GM20000 (cell line): ENCODE measurements at places on chromosomes 12 and 14.

DNA sequence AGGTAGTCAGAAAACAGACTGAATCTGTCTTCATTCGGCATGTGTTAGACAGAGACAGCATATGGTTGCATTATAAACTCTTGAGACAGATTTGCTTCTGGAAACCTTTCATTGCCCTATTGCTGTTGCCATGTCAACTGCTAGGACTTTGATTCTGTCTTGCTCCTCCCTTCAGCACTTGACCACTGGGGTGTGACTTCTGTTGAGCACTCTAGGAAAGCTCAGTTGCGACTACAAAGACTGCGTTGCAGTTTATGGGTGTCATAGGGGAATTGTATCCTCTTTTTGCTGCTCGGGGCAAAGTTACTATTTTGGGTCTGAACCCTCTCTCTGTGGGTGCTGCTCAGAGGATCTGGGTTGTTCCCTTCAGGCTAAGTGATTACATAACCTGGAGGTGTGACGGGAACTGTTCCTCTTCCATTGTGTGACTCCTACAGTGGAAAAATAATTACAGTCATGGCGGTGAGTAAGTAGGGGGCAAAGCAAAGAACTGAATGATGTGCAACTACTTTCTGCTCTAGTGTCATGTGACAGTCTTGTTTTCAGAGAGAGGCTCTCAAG is 44.3 kb upstream of the TRIM9 start:
- no peak for DNase-seq

DNA sequence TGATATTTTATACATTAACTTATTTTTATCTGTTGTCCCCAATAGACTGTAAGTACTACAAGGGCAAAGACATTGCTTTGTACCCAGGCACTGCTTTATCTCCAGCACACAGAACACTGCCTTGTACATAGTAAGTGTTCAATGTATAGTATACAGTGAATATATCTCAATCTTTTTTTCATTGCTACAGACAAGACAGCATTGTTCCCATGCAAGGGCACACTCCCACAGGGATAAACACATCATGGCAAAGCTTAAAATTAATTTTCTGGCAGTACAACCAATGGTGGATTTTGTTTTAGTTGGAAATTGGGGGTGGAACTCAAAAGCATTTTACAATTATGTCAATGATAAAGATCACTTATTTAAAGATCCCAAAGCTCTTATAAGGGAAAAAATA is 112.3 kb upstream of the EEA1 start:
- DNase-seq = no peak

DNA sequence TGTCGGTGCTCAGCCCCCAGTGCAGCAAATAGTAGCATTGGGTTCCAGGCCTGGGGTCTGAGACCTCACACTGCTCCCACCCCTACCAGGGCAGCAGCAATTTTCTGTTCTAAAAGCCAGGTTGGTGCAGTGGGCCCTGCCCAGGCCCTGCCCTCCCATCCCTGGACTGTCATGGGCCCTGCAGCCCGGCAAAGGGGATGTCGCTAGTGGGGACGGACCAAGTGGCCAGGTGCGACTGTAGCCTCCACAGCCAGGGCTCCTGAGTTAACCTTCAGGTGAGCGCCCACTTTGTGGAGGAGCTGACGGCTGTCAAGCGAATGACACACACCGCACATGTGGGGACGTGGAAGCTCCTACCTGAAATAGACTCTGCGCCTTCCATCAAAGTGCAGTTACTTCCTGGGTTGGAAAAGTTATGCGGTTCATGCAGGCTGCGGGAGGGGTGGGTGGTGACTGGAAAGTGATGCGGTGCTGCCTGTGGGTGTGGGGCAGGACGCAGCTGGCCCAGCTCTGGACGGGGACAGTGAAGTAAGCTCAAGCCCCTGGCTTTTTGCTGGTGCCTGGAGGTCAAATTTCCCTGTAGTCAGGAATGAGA is 1.5 kb downstream of the INF2 start:
- no peak for DNase-seq

DNA sequence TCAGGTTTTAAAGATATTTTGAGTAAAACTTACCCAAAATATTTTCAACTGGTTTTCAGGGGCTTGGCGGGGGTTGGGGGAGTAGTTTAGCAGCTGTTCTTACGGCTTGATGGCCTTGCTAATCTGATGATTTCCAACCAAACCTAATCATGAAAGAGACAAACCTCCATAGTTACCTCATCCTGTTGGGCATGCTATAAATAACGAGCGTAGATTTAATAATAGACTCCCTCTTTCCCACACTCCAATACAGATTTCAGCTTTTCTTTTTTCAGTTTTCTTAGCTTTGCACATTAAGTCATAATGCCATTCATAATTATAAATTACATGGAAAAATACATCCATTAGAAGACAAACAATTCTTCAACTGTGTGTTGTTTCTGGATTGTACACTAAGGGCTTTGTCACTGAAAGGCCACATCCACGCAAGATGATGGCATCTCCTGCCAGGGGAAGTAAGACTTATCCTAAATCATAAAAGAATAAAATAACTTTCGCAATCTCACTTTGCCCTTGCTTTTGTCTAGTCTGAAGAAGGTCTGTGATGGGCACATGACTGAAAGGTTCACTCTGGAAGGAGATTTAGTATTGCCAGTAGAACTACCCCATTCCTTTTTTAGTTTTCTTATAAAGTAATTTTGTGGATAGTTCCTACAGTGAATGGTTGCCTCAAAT is 23.2 kb downstream of the ITPR2 start:
- DNase-seq = no peak

- DNase-seq = no peak
Measured at GRCh38 chr12:62259631-62259992, 592 bp upstream of the USP15 start.

DNA sequence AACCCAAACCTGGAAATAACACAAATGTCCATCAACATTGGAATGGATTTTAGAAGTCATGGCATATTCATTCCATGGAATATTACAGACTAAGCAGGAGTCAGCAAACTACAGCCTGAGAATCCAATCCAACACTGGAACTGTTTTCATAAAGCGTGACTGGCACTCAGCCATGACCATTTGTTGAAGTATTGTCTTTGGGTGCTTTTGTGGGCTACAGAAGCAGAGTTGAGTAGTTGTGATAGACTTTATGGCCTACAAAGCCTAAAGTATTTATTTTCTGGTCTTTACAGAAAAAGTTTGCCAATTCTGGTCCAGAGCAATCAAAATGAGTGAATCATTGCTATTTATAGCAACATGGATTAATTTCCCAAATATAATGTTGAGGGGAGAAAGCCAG is 34.5 kb upstream of the FRS2 start:
- no peak for DNase-seq

DNA sequence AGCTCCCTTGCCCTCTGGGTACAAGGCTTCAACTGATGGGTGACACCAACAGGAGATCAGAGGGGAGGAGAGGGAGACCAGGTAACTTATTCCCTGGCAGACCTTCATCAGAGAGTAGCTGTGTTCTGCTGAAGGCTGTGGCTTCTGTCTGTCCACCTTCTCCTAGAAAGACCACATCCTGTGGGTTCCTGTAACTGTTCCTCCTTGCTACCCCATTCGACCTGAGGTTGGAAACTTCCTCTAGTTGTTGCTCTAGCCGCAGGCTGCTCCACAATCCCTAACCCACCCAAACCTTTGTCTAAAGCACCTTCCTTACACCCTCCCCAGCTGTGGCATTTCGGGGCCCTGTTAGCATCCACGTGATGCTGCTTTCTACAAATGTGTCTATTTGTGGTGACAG is 454.2 kb downstream of the DPF3 start:
- peak; percentile 16 for DNase-seq

GRCh38 chr14:37870632-37871346 is 275.4 kb downstream of the TTC6 start:
- no peak for DNase-seq

DNA sequence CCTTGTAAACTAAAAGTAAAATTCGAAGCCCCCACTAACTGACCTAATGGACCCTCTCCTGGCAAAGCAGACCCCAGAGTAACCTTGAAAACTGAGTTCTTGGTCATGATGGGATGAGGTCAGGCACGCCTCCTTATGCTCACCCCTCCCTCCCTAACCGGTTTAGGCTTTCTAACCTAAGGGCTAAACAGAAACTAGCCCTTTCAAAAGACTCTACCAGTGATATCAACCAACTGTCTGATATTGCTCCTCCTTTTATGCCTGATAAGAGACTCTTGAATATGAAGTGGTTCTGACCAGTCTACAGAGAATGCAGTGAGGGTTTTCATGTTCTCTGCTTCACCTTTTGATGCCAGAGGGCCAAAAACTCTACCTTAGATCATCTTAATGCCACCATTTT is 4.8 kb upstream of the LPCAT3 start:
- no peak for DNase-seq

DNA sequence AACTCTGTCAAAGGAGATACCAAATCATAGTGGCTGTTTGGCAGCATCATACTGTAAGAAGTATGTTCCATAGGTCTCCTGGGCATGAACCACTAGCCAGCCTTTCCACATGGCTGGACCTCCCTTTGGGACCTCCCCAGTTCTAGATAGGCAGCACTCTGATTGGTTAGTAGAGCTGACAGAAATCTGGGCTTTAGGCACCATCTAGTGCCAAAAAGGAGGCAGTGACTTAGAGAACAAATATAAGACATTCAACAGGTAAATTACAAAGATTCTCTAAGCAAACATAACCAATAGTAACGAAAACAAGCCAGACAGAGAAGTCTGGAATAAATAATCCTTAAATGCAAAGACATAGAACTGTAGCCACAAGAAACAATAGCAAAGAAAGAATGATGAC is 148.0 kb upstream of the PDE3A start:
- DNase-seq = peak; percentile 16

DNA sequence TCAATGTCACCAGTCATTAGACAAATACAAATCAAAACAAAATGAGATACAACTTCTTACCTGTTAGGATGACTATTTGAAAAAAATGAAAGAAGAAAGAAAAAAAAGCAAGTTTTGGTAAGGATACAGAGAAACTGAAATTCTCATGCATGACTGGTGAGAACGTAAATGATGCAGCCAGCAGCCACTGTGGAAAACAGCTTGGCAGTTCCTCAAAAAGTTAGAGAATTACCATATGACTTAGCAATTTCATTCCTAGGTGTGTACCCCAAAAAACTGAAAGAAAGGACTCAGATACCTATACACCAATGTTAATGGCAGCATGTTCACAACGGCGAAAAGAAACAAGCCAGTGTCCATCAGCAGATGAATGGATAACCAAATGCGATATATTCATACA is 26.6 kb downstream of the NINJ2 start:
- DNase-seq = no peak

DNA sequence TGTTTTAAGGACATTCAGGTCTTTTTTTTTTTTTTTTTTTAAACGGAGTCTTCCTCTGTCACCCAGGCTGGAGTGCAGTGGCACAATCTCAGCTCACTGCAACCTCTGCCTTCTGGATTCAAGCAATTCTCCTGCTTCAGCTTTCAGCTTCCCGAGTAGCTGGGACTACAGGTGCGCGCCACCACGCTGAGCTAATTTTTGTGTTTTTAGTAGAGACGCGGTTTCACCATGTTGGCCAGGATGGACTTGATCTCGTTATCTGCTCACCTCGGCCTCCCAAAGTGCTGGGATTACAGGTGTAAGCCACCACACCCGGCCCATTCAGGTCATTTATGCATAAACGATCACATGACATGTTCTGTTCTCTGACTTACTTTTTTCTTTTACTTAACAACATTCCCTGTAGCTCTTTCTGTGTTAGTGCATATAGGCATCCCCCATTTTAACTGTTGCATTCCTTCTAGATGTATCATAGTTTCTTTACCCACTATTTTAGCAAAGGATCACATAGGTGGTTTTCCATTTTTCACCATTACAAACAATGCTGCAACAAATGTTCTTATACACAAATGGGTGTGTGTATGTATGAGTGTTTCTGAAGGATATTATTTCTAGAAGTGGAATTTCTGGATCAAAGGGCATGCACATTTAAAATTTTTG is 74.2 kb downstream of the ARF6 start:
- no peak for DNase-seq

DNA sequence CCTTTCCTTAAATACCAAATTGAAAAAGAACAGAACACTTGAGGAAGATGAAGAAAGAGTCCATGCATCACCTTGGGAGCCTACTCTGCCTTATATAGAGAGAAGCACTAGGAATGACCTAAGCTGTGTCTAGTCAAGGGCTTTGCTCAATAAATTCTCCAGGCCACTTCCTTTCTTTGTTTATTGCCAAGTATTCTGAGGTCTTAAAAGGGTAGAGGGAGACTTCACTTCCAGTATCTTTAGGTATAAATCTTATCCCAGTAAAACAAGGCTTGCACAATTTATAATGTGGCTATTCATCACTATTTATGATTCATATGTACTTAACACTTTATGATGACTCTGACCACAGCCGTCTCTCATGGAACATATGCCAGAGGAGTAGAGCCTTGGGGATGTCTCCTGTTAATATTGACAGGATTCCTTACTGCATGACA is 85.1 kb upstream of the ARHGAP5 start:
- DNase-seq = no peak

DNA sequence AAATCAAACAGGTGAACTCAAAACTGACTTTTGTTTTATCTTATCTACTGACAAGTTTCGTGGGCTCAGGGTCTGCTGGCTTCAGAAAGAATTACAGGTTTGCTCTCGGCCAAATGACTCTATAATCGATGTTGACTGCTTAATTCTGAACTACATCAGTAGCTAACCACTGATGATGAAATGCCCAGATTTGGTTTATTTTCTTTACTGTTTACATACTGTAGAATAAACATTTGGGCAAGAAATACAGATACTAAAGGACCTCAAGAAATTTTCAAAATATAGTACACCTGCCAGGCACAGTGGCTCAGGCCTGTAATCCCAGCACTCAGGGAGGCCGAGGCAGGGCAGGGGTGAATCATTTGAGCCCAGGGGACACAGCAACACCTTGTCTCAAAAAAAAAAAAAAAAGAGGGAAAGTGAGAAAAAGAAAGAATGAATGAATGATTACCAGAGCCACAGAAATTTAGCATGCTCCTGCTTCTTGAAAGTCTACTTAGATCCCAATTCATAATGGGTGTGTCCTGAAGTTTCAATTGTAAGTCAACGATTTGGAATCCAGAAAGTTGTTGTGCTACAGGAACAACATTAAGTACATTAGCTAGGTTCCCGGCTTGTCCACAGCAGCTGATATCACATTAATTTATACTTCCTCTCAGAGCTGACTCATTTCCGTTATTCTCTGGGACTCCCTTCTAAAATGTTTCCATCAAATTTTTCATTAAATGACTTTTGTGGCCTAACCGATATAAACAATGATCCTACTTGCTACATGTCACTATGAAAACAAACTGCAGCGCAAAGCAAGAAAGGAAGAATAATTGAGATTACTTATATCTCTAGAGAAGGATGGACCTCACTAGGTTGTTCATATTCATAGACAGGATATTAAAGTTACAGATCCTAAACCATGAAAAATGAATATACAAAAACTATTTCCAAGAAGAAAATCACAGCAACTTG is 134.3 kb downstream of the MED13L start:
- peak; percentile 15 for DNase-seq
